CD4-positive, CD25-positive, alpha-beta regulatory T cell (primary cell): ENCODE measurements at places on chromosomes 2 and 18.

DNA sequence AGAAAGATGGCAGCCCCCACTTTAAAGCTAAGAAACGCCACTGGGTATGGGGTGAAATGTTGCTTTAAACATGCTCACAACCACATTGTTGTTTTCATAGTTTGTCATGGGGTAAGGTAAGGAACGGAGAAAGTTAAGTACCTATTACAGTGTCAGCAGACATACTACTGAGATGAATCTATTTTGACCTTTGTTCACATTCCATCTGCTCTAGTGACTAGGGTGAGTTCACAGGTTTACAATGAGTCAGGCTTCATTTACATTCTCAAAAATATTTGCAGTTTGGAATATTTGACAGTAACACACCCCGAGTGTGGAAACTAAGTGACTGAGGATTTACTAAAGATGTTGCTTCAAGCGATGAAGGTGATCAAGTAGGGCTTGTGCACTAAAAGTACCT is 428.7 kb upstream of the ACVR2A start:
- DNase-seq: no peak

GRCh38 chr2:109427661-109428091 is 186.1 kb downstream of the SEPTIN10 start:
- no peak for DNase-seq

DNA sequence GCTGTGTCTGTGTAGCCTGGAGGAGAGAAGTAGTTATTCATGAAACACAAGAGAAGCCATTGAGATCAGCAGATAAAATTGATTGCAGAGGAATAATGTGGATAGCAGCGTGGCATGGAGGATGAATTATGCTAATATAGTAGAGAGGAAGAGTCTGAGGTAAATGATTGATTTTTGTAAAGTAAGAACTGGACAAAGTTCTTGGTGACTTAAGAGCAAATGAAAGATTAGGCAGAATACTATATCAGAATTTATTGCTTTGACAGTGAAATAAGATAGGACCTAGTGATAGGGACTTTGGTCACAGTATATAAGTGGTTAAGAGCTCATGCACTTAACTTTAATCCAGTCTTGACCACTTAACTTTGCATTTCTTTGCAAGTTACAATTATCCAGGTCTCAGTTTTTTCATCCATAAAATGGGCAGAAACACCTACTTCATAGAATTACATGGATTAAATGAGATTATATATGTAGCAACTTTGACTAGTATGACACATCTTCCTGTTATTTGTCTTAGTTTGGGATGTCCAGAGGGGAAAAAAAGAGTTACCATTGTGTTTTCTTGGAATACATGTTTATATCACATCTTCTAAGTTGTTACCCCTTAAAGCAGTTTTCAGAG is 29.1 kb downstream of the ACVR2A start:
- no peak for DNase-seq

DNA sequence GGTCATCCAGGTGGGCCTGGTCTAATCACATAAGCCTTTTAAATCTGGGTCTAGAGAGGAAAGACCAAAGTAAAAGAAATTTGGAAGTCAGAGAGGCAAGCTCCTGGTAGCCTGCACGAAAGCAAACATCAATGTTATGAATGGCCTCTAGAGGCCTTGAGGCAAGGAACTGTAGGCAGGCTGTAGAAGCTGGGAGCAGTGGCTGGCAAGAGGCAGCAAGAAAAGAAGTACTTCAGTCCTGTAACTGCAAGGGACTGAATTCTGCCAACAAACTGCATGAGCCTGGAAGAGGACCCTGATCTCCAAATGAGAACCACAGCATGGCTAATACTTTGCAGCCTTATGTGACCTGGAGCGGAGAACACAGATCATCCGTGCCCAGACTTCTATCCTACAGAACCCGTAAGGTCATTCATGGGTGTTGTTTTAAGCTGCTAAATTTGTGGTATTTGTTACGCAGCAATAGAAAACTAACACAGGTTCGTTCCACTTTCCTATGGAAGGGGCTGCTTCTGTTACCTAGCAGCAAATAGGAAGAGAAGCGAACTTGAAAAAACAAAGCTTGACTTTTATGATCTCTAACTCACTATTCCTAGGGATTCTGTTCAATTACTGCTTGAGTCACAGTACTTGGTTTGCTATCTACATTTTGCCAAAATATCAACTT is 1.2 kb downstream of the IMMT start:
- DNase-seq: no peak

DNA sequence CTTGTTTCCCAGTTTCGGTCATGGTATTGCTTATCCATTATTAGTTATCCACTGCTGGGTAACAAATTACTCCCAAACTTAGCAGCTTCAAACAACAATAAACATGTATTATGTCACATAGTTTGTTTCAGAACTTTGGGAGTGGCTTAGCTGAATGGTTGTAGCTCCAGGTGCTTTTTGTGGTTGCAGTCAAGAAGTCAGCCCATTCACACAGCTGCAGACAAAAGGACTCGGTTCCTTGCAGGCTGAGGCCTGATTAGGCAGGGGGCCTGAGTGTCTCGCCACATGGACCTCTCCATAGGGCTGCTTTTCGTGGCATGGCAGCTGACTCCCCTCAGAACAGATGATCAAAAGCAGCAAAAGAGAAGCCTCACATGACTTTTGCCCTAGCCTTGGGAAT is 58.2 kb upstream of the ITGA4 start:
- DNase-seq: no peak

DNA sequence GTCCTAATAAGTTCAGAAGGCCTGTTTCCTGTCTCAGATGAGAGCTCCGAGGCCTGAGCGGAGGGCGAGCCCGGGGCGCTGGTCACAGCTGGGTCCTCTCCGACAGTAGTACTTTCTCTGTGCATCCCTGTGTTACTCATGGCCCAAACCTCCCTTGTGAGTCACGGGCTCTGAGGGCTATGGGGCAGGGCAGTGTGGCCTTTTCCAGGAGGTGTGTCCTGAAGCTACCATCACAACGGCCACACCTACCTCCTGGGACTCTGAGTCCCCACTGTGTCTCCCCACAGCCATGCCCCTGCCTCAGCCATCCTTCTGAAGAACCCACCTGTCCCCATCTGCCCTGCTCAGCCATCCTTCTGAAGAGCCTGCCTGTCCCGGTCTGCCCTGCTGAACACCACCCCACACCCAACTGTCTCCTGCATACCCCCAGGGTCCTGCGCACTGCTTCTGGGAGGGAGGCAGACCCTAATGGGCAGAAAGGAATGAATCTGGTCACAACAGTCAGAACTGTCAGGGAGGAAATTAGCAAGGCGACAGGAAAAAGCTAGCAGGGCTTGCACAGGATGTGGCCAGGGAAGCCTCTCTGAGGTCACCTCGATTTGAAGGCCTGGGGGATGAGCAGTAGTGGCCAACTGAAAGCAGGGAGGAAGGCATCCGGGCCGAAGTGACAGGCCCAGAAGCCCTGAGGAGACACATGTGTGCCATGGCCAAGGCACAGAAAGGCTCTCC is 145.4 kb upstream of the RIOK3 start:
- DNase-seq: no peak

- DNase-seq: no peak
These were observed 11.5 kb upstream of the EIF2AK3 start for GRCh38 chr2:88638743-88639142.

- DNase-seq: no peak
These were observed 4.5 kb upstream of the OSR1 start for GRCh38 chr2:19362755-19363473.

GRCh38 chr2:108994178-108994577 is 5.2 kb upstream of the EDAR start:
- DNase-seq: no peak

DNA sequence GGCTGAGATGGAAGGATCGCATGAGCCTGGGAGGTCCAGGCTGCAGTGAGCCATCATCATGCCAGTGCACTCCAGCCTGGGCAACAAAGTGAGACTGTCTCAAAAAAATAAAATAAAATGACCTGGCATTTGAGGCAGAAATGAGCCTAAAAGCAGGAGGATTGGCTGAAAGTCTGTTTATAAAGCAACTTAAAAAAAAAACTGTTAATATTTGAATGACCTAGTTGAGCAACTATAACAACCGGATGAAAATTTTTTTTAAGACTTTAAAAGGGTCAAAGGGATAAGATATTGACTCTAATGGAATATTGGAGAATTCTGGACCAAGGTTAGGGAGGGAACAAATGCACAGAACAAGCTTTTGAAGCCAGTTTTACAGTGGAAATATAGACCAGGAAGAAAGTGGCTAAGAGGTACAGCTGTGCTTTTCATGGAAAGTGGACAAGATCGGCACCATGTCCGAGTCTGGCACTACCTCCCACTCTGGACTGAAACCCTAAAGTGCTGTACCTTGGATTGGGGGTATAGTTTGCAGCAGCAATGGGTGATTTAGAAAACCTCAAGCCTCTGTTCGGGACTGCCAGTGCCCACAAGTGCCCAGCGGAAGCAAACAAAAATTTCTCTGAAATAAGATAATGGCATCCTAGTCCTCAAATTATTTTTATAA is 33.2 kb upstream of the ELAC1 start:
- DNase-seq: no peak

DNA sequence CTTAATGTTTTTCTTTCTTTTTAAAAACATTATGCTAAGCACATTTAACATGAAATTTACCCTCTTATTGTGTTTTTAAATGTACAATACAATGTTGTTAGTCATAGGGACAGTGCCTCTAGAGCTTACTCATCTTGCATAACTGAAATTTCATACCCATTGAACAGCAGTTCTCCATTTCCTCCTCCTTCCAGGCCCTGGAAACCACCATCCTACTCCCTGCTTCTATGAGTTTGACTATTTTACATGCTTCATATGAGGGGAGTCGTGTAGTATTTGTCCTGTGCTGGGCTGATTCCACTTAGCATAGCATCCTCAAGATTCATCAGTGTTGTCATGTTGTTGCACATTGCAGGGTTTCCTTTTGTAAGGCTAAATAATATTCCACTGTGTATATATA is 92.6 kb downstream of the SPATS2L start:
- no peak for DNase-seq
